Epithelial cell of alveolus of lung (primary cell): ENCODE measurements at places on chromosomes 6 and 20. TPM values are rescaled to one million over a fixed set of nuclear protein-coding genes. Genes with fewer than 3 reads are reported as not detected.

Gene DEK
- total RNA-seq: 85.4 and 99.9 TPM in 2 replicates

Gene MYCT1
- total RNA-seq: 0.48 and 1.4 TPM in 2 replicates

Gene DLL1
- 0.65 and 5.9 TPM in 2 replicates for total RNA-seq

Gene TSPO2
- total RNA-seq: not detected in 2 replicates

Gene HSP90AB1
- total RNA-seq: 797 and 817 TPM in 2 replicates

Gene DZANK1
- 0.65 and 0.72 TPM in 2 replicates for total RNA-seq

Gene SLC17A4
- not detected in 2 replicates for total RNA-seq

Gene GSTA3
- total RNA-seq: not detected in 2 replicates

Gene RNF39
- total RNA-seq: not detected in 2 replicates

Gene CUL7
- total RNA-seq: 32.7 and 38.7 TPM in 2 replicates

Gene C6orf118
- total RNA-seq: not detected in 2 replicates

Gene PBOV1
- total RNA-seq: not detected in 2 replicates

Gene TGM3
- total RNA-seq: not detected in 2 replicates

Gene RFX6
- total RNA-seq: not detected in 2 replicates

Gene PPP1R10
- 19.9 and 59.6 TPM in 2 replicates for total RNA-seq

Gene MAD2L1BP
- total RNA-seq: 32.9 and 57.9 TPM in 2 replicates

Gene DACT2
- total RNA-seq: 0.39 TPM in 1 of 2 replicates, not detected in the other

Gene TFAP2D
- not detected in 2 replicates for total RNA-seq

Gene TTLL9
- total RNA-seq: not detected in 2 replicates
